ENCODE measurements at places on chromosomes 4 and X.
A peak's percentile ranks its signal among the peaks of the same experiment; 100 is the strongest.

DNA sequence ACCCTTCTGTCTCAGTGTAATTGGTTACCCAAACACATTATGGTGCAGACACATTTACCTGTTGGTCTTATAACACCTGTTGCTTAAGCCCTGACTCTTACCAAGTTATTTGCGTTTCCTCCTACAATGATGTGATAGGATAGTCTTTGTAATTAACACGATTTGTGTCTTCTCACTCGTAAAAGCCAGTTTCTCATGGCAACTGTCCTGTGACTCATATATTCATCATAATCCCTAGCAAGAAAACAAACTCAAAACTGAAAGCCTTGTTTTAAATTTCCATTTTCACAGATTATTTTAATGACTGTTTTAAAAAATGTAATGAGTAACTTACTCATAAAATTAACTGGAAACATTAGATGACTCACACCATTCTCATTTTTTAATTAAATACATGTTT, 495.2 kb downstream of the NLGN4X start:
- DNase-seq = no peak

DNA sequence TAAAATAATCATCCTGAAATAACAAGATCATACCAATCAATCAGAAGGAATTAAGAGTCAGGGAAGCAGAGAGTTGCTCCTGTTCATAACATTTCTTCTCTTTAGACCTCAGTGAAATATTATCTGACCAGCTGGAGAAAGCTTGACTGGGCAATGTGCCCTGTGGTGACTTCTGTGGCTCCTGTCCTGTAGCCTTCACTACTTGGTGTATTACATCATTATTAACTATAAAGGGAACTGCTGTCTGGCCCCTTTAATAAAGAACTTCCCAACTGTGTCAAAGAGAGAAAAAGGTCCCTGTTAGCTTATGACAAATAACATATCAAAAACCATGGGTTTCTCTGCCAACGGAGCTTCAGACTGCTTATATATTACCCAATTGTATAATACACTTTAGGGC, 18.0 kb downstream of the OPHN1 start:
- no peak for DNase-seq

DNA sequence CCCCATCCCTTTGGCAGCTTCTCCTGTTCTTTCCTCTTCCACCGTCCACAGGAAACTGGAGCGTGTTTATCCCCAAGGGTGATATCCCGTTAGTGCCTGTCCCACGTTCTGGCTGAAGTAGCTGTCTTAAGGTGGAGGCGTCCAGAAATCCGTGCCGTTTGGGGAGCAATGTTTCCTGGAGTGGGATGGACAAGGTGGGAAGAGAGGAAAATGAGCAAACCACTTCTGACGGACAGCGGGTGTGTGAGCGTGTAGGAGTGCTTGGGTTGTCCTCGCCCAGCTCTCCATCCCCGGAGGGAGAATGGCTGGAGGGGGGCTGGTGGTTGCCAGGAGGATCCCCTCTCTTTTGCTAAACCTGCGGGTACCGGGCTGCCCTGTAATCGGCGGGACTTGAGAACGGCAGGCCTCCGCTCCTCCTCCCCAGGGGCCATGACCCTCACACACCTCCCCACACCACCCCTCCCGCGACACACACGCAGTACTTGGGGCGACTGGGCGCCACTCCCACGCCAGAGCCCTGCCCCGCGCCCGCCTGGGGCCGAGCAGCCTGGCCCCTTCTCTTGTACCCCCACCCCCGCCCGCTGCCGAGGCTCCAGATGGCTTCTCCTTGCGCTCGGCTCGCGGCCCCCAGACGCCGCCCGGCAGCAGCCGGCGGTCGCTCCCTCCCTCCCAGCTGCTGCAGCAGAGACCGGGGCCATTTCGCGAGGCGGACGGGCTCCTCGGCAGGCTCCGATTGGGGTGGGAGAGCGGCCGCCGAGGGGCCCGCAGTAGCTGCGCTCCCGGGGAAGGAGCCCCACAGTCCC, 13.9 kb upstream of the PRDM8 start:
- peak; percentile 59 for DNase-seq

- DNase-seq = no peak
Measured at GRCh38 chrX:1223242-1223600, 10.8 kb upstream of the CRLF2 start.

DNA sequence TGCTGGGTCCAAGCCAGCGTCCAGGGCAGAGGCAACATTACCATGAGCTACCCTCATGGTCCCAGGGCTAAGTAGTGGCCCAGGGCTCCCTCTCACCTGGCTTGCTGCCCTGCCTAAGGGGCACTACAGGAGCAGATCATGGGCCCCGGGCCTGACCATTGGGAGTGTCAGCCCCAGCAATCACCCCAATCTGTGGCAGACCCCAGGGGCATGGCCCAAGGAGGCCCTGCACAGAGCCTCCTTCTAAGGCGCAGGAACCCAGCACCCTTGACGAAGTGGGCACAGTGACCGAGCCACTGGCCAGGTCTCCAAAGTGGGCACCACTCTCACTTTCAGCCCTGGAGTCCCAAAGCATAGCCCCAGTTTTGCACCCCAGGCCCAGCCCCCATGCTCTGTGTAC, 667.1 kb downstream of the SH3BGRL start:
- DNase-seq = no peak

Data from activated CD4-positive, alpha-beta memory T cell treated with anti-CD3 and anti-CD28 coated beads, Interleukin-2, amount 10 ng/mL, durations not matched to agents 7 days and 5 days (primary cell).